ENCODE measurements at places on chromosomes 7 and 10.
A peak's percentile ranks its signal among the peaks of the same experiment; 100 is the strongest.

GRCh38 chr10:56823849-56824248, 462.8 kb upstream of the ZWINT start:
- DNase-seq: no peak

GRCh38 chr7:11427686-11428273, 404.2 kb downstream of the THSD7A start:
- no peak for DNase-seq

DNA sequence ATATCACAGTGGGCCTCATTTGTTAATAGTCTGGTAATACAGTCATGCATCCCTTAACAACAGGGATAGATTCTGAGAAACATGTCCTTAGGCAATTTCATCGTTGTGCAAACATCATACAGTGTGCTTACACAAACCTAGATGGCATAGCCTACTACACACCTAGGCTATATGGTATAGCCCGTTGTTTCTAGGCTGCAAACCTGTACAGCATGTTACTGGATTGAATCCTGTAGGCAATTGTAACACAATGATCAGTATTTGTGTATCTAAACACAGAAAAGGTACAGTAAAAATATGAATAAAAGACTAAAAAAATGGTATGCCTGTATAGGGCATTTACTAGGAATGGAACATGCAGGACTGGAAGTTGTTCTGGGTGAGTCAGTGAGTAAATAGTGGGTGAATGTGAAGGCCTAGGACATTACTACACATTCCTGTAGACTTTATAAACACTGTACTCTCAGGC, 12.0 kb upstream of the RHOBTB1 start:
- DNase-seq: no peak

DNA sequence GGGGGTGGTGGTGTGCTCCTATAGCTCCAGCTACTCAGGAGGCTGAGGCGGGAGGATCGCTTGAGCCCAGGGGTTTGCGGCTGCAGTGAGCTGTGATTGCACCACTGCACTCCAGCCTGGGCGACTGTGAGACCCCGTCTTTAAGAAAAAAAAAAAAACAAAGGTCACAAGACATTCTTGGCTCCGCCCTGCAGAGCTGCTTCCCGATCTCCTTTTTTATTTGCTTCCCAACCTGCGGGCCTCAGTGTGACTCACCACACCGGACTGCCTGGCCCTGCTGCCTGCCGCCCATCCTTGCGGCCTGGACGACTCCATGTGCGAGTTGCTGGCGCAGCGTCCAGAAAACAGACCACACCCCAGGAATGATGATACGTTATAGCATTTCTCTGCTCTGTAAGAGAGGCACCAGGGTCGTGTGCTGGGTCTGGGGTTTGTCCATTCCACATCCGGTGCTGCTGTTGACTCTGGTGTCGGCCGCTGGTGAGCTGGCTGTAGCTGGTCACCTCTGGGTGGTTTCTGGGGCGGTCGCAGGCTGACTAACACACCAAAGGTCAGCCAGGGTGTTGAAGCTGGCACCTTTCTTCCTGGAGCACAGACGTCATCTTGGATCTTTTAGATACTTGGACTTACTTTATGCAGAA, 123.6 kb downstream of the TCF7L2 start:
- DNase-seq: peak; percentile 86

GRCh38 chr10:10677479-10677878, 340.2 kb upstream of the CELF2 start:
- DNase-seq: peak; percentile 55

- no peak for DNase-seq
These were observed 42.2 kb upstream of the LAMB1 start for GRCh38 chr7:108045154-108045553.

GRCh38 chr7:157633465-157634185, 296.8 kb downstream of the DNAJB6 start:
- no peak for DNase-seq

DNA sequence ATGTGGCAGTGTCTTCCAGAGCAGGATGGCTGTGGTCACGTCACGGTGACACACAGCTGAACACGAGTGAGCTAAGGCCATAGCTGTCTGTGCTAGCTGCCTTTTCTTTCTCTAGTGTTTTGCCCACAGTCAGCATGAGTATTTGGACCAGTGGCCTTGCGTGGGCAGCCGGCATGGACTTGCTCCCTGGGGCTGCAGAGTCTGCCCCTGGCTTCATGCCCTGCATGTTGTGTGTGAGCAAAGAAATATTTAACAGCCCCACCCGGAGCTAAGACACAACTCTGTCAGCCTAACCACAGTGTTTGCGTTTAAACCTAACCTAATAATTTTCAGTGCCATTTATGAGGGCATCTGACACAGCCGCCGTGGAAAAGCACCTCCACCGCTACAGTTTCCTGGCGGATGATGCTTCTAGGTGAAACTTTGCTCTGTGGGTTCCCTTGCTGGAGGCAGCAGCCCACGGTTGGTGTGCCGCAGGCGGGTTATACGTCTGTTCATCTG, 14.6 kb downstream of the CHST12 start:
- DNase-seq: no peak

GRCh38 chr7:35792472-35792871, 8.4 kb upstream of the SEPTIN7 start:
- DNase-seq: no peak

DNA sequence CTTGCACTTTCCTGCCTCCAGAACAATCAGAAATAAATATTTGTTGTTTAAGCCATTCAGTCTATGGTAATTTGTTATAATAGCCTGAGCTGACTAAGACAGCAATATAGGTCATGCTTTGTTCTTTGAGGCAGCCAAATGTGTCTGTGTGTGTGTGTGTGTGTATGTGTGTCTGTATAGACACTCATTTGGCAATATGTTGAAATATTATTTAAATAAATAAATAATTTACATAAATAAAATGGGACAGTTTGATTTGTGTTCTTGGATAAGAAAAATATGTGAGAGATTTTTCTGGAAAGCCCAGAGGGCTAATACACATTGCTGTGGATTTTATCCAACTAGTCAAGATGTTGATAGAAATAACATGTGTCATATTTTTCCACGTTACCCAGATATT, 140.2 kb downstream of the PTN start:
- DNase-seq: no peak

DNA sequence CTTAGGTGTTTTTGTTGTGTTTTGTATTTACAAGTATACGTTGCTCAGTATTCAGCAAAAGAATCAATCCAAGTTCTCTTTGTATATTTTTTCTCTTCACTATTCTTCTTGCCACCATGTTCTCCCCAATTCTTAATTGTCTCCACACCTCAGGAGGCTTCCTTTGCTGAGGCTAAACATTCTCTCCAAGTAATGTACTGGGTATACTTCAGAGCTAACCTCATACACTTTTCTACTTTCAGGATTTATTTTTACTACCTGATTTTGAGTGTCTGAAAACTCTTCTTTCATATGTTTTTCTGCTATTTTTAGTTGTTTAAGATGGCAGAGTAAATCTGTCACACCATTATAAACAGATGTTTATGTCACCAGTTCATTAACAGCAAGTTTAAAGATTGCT, 354.8 kb upstream of the KCND2 start:
- no peak for DNase-seq

GRCh38 chr10:116912162-116912561, 62.9 kb downstream of the ENO4 start:
- DNase-seq: no peak

GRCh38 chr10:78640796-78641636, 427.8 kb upstream of the ZMIZ1 start:
- no peak for DNase-seq
